ENCODE measurements at places on chromosomes 1 and 21.
A peak's percentile ranks its signal among the peaks of the same experiment; 100 is the strongest.

GRCh38 chr1:78045563-78045925, 222 bp upstream of the GIPC2 start:
- no peak for DNase-seq

DNA sequence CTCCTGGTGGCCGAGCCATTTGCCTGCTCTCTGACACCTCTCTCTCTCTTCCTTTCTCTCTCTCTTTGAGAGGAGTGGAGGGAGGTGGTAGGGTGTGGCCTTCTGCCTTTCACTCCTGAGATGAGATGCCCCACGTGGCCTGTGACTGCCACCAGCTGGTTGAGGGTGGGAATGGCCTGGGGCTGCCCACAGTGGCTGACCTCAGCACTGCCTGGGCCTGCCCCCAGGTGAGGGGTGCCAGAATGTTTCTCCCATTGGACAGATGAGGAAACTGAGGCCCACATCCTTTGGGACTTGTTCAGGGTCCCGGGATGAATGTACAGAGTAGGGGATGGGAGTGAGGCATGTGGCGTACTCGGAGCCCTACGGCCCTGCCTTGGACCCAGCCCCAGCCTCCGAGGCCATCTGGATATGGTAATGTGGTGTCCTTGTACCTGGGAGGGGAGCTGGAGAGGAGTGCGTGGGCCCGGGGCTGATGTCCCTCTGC, 12.7 kb upstream of the C1orf167 start:
- peak; percentile 85 for DNase-seq

DNA sequence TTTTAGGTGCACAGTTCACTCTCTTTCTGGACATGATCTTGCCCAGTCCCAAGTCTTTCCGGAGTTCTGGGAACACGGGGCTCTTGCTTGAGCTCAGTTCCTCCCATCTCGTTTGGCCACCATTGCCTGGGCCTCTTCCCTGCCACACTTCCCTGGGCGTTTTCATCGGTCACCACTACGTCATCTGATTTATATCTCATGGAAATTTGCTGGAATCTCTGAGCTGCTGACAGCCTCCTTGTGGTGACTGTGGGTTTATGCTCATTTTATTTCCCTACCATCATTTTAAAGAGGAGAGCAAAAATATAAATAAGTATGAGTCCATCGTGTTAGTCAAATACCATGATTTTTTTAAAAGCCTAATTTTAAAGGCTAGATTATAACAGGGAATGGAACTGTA, 449.1 kb upstream of the KAZN start:
- no peak for DNase-seq

DNA sequence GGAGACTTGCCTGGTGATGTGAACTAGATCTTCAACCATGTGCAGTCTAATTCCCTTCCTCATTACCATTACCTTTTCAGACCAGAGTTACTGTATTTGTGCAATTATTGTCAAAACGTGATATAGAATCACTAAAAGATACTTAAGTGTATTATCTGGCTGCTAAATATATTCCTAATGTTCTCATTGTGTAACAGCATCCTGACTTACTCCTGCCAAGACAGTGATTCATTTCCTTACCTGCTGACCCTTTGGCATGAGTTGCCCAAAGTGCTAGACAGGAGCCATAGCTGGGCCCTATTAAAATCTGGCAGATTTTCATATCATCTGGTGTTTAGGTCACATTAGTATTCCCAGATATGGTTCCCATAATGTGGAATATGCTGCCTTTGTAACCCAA, 598.3 kb upstream of the CAMK1G start:
- DNase-seq = no peak

- peak; percentile 24 for DNase-seq
Measured at GRCh38 chr1:28718586-28719331, 18.0 kb upstream of the YTHDF2 start.

DNA sequence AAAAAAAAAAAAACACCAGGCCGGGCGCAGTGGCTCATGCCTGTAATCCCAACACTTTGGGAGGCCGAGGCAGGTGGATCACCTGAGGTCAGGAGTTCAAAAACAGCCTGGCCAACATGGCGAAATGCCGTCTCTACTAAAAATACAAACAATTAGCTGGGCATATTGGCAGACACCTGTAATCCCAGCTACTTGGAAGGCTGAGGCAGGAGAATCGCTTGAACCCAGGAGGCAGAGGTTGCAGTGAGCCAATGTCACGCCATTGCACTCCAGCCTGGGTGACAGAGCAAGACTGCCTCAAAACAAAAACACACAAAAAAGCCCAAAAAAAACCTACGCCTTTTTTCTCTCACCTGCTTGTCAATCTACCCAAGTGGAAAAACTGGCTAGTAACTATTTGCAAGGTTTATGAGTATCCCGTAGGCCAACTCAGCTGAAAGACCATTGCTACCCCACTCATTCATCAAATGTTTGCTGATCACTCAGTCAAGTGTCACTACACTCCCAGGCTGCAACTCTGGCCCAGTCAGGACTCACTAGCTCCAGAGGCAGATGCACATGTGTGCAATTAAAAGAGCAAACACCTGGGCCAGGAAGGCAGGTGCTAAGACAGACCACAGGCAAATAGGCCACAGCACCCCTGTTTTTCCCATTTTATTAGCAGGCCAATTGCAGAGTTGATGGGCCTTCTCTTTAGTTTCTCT, 2.0 kb downstream of the CSRP1 start:
- DNase-seq = no peak

DNA sequence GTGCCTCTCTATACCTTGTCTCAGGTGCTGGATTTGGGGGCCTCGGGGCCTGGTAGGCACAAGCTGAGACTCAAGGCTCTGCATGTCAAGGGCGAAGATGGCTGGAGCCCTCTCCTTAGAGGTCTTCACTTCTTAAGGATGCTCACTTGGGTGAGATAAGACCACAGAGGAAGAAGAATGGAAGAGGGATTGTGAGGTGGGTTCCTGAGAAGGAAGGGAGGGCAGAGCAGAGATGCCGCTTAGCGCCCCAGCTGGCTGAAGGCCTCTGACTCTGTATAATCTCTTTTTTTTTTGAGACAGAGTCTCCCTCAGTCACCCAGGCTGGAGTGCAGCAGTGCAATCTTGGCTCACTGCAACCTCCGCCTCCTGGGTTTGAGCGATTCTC, 32.2 kb downstream of the SOX13 start:
- DNase-seq = no peak

DNA sequence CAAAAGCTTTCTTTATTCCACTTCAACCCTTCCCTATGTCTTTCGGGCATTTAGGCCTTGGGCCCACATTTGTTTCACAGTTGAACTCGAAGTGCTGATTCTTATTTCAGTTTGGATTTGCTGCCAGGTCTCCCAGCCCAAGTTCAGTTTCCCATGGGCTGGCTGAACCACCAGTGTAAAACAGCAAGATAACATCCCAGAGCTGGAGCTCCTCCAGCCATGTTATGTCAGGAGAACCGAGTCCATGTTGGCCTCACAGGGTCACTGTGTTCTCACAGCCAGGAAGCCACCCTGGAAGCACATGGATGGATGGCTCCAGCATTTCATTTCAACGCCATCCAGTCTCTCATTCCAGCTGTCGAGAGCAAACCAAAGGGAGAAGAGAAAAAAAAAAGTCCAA, 45.2 kb upstream of the RXRG start:
- no peak for DNase-seq

- no peak for DNase-seq
Measured at GRCh38 chr1:167052389-167052788, 37.8 kb downstream of the GPA33 start.

DNA sequence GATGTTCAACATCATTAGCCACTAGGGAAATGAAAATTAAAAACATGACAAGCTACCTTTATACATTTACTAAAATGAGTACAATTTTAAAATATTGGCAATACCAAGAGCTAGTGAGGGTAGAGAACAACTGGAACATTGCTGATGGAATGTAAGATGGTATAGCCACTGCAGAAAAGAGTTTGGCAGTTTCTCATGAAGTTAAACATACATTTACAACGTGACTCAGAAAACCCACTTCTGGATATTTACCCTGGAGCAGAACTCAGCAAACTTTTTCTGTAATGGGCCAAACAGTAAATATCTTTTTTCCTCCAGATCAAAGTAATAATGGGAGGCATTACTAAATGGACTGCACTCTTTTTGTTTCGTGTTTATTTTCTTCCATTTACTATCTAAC, 22.1 kb downstream of the LPGAT1 start:
- no peak for DNase-seq

DNA sequence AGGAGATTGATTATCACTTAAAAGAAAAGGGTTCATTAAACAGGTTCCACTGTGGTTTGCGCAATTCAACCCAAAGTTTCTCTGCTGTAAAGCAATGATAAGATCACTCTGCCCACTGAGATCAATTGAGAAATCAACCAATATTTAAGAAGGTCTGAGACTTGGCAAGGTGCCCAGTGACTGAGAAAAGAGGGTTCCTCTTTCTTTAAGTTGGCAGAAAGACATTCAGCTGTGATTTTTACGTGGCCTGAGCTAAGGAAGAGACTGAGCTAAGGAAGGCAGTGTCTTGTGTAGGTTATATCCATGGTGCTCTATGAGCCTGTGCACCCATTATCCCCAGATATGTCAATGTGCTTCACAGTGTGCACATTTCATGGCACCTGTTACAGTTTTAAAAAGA, 344.1 kb downstream of the DISC1 start:
- peak; percentile 59 for DNase-seq

- no peak for DNase-seq
Measured at GRCh38 chr1:208988811-208989222, 594.7 kb upstream of the CAMK1G start.

- peak; percentile 18 for DNase-seq
Measured at GRCh38 chr1:41540886-41541591, 56.6 kb upstream of the EDN2 start.

DNA sequence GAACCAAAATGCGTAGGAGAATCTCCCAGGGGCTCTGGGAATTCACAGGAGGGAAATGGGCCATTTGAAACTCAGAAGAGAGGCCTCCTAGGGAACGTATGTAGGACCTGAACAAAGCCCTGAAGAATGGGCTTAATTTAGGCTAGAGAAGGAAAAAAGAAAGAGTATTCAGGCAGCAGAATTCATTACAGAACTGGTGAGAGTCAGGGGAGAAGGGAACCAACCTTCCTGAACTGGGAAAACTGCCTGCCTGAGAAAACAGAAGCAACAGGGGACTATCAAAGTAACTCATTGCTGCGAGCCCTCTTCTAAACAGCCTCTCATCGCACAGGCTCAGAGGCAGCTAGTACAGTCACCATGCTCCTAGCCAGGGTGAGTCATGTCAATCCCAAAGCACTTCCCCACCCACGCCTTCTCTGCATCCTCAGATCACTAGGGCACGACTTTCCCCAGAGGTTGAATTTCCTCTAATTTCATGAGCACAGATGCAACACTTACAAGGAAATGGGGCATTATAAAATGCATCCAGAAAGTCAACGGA, 98.1 kb downstream of the ADSS2 start:
- DNase-seq = no peak

- no peak for DNase-seq
Measured at GRCh38 chr1:117567976-117568375, 37.9 kb upstream of the TENT5C start.

GRCh38 chr21:28885853-28886177, 106.9 kb downstream of the LTN1 start:
- DNase-seq = peak; percentile 16

- DNase-seq = no peak
Measured at GRCh38 chr1:21586222-21586621, 77.0 kb downstream of the ALPL start.

DNA sequence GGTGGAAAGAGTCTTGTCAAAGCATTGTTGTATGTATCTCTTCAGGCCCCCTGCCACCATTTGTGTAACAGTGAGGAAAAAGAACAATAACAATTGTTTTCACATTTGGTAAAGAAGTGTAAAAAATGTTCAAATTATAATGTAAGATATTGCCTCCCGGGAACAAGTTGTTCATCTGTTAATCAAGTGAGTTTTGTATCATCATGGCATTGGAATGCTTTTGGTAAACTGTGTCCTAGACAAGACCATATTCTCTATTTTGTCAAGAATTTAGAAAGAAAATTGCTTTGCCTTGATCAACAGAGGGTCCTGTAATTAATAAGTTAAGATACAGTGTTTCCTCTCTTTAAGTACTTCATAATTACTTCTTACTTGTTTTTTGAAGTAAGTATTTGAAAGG, 692.0 kb upstream of the NR5A2 start:
- DNase-seq = no peak

DNA sequence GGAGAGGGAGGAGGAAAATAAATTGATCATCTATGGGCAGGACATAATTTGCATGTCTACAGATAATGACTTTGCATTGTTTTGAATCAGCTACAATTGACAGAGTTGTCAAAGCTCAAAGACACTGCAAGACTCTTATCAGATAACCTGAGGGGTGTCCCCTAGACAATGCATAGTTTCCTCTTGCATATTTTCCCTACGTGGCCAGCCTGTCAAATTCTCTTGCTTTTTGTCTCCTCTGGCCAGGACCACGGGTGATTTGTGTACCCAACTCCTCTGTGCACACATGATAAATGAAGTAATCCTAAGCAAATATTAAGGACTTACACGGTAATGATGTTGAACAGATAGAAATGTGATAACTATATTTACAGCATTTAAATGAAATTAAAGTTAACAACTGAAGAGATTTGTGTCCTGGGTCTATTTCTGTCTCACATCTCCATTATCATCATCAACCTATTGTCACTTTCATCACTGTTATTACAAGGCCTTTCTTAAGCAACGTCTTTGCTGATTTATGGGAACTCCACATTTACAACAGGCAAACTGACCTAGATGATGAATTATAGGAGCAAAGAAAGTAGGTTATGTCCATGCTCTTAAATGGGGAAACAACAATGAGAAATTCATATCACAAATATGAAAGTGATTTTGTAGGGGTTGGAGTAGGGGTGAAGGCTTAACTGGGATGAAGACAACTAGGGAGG, 18.8 kb downstream of the BATF3 start:
- DNase-seq = no peak

- no peak for DNase-seq
Measured at GRCh38 chr21:42781971-42782722, 97.2 kb downstream of the WDR4 start.

- DNase-seq = no peak
Measured at GRCh38 chr1:154154534-154155191, at the start of gene NUP210L. TSS of gene NUP210L (minus strand) at chr1:154155073.

GRCh38 chr1:202154766-202155477, 5.5 kb downstream of the PTPN7 start:
- peak; percentile 72 for DNase-seq

DNA sequence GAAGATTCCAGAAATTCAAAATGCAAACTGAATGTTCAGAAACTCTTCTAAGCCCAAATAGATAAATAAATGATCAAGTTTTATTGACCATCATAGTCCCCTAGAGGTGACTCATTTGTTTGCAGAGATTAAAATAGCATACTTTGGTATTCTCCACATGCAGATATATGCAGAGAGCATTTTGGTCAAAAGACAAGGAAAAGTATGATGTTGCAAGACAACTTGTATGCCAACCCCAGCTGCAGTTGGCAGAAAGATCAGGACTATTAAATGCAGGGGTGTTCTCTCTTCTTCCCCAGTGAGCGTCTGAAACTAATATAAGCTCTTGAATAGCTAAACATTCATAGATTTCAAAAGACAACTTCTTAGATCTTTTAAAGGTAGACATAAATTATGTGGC, 404.9 kb downstream of the LTN1 start:
- DNase-seq = no peak

- no peak for DNase-seq
Measured at GRCh38 chr1:202941372-202941771, 14.3 kb upstream of the KLHL12 start.

GRCh38 chr1:108149796-108150467, 50.2 kb downstream of the SLC25A24 start:
- no peak for DNase-seq
